Omental fat pad (tissue), 4 donors: ENCODE measurements at places on chromosomes 4 and X.

GRCh38 chr4:55125763-55126541 lies 557 bp upstream of the KDR start:
- no peak for DNase-seq

DNA sequence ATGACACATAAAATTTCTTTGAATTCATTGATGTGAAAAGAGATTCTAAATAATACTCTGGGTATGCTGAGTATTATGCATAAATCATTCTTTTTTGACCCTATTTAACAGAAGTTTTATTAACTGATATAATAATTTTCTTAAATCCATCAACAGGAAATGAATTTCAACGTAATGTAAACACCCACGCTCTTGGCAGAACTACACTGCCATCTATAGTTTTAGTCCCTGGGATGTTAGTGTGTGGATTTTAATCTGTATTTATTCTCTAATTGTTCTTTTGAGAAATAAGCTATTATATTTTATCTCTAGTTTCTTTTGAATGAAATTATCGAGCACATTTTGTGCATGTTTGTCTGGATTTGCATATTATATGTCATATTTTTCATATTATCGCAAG lies 666.8 kb upstream of the NDST4 start:
- no peak for DNase-seq

DNA sequence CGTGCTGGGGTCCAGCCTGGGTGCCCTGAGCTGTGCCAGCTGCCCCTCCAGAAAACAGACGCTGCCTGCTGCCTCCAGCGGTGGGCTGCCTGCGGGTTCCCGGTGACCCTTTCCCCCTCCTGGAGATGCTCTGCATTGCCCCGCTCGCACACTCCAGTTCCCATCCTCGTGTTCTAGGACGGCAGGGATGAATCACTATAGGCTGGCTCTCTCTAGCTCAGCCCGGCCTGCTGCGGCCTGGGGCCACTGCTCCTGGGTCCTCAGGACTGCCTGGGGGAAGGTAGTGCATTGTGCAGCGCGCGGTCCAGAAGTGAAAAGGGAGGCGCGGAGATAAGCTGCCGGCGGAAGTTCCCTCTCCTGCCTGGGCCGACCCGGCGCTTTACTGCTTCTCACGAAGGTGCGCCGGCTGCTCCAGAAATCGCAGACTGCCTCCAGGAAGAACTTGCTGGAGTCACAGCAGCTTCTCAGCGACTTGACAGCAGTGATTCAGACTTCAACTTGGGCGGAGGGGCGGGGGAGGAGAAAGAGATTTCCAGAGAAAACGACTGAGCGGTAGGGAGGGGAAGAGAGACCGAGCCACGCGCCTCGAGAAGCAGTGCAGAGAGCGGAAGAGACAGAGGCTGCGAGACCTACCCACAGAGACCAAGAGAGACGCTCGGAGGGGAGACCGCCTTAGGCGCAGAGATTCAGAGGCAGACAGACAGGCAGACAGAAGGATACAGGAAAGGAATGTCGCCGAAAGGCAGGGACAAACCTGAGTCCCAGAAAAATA lies 6.7 kb upstream of the MSX1 start:
- no peak for DNase-seq

GRCh38 chrX:133323431-133323830 lies 91.9 kb downstream of the GPC4 start:
- no peak for DNase-seq
